ENCODE measurements at places on chromosomes 1 and 21.

- DNase-seq: no peak
Measured at GRCh38 chr1:203451836-203452784, 23.5 kb upstream of the PRELP start.

GRCh38 chr1:26375081-26375480, 2.5 kb upstream of the ZNF683 start:
- no peak for DNase-seq

DNA sequence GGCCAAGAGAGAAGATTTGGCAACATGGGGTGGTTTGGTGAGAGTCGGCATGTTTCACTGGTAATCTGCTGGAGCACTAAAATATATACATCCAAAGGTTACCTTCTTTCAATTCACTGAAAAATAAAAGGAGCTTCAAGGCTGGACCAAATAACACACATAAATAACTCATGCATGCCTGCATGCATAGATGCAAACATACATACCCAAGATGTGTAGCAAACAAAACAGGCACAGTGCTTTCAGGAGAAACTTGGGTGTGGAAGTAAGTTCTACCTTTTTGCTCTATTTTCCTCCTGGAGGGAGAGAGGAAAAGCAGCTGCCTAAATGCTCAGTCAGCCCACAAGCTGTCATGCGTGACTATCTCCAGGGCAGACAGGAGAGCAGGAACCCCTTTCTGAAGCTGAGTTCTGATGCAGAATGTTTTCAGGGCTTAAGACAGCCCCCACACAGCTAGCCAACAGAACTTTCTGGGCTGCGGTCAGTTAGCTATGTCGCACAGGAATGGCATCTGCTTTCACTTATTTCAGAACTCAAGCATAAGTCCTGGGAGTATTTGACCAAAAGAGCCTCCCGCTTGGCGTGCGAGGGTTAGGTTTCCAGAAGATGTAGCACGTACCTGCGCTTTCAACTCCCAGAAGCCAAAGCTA, 166.2 kb downstream of the TOMM20 start:
- peak; percentile 84 for DNase-seq

DNA sequence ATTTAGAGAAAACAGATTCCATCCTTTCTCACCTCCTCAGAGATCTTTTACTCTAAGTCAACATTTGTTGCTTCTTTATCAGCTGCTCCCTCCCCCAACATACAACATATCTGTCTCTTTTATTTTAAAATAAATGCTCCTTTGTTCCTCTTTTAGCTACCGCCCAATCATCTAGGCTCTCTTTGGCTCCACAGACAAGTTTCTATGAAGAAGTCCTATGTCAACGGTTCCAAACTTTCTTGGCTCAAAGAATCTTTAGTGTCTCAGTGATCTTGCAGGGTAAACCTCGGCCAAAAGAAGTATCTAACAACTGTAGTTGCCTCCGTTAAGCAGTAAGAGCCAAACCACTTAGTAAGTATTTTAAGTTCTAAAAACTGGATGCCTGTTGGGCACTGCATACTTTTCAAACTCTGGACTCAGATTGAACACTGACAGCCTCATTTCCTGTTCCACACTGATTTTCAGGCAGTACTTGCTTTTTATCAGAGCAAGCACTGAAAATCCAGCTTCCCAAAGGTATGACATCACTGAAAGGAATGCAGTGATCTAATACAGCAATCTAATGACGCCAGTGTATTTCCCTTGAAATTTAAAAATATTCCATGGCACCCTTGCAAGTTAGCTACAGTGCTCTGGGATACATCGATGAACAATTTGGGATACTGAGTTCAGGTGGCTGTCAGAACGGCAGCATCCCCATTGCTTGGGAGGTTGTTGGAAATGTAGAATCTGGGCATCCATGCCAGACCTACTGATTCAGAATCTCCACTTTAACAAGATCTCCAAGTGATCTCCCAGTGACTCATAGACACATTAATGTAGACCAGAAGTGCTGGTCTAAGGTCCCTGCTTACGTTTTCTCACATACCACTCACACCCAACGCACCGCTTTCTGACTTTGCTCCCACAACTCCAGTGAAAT, 26.8 kb downstream of the EGLN1 start:
- no peak for DNase-seq

- DNase-seq: no peak
Measured at GRCh38 chr1:162365284-162366020, 11.2 kb downstream of the SPATA46 start.

DNA sequence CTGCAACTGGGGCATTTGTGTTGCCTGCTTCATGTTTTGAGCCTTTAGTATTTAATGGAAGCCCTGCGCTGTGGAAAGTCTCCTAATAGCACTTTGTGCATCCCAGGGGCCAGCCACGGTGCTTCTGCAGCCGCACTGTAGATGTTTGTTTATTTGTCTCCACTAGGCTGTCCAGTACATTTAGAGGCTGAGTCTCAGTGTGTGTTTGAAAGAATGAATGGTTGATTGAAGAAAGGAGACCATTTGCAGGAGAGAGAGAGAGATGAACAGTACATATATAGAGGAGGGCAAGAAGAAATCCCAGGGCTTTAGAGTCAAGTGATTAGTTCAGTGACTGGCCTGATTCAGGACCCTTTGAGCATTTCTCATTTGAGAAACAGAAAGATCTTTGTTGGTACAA, 33.9 kb downstream of the MPZL1 start:
- DNase-seq: no peak

GRCh38 chr1:230165536-230165935, 98.5 kb downstream of the GALNT2 start:
- DNase-seq: no peak

DNA sequence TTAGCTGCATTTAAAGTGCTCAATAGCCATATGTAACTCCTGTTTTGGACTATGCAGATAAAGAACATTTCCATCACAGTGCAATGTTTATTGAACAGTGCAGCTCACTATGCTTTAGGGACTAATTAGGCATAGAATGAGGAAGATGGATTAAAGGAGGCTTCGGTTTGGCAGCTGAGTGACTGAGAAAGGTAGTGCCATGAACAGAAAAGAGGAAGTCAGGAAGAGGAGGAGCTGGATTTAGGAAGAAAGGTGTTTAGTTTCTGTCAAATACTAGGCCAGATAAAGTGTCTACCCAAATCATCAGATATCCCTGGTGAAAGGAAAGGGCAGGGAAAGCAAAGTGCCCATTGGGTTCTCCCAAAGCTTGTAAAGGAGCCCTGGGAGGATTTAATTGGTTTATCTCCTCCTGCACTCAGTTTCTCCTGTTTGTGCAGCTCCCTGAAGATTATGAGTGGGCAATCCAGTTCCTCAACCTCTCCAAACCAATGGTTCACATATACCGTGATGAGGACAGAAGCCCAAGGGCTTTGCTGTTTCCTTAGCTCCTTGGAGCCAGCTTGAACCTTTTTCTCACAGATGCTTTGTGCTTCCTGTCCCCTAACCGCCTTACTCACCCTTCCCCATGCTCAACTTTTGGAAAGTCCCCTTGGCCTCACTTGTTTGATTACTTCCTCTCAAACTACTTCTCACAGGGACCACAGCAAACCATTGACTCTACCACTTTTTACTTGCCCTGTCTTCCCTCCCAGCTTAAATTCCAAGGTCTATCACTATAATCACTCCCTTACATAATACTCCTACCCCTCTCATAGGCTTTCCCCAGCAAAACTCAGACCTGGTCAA, 3.5 kb upstream of the RAP1A start:
- DNase-seq: no peak

DNA sequence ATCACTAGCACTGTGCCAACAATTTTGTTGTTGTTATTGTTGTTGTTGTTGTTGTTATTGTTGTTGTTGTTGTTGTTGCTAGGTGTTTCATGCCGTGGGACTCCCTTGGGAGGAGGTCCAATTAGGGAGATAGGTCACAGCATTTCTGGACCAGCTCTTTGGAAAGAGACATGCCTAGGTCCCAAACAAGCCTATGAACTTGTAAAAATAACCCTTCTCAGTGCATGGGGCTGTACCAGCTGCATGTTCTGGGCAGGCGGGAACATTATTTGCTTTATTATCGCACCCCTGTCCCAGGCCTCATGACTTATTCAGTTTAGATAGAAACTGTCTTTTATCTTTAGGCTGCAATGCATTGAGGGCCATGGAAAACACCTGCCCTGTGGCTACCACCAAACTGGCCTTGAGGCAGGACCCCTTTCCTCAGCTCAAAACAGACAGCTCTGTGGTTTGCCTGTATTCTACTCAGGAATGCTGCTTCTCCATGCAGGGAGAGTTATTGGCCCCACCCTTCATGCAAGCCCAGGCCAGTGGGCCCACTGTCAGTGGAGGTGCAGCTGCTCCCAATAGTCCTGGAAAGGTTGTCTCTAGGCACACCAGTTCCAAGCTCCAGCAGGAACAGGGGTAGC, 386.5 kb upstream of the BRINP3 start:
- no peak for DNase-seq

DNA sequence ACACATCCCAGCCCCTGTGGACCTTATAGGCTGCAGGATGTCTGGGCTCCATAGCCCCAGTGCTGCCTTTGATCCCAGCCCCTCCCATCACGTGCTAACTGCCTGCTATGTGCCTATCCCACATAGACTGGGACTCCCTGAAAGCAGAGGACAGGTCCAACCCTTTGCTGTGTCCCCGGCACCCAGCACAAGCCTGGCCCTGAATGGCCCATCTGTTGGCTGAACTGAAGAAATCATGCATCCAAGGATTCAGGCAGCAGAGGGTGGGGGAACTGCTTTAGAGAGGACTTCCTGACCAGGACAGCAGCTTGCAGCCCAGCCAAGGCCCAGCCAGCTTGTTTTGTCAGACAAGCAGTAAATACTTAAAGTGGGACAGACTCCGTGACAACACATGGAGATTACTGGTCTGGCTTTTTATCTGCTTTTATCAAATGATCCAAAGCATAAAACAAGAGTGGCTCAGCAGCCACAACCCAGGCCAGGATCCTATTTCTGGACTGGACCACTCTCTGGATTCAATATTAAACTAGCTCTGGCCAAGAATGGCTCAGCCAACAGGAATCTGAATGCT, 69.3 kb downstream of the GLIS1 start:
- peak; percentile 15 for DNase-seq

- no peak for DNase-seq
Measured at GRCh38 chr1:105894006-105894405, 1162.5 kb upstream of the PRMT6 start.

- DNase-seq: no peak
Measured at GRCh38 chr1:27593678-27594563, 10.0 kb downstream of the AHDC1 start.

GRCh38 chr1:24302209-24302611, 16.9 kb upstream of the GRHL3 start:
- no peak for DNase-seq

- no peak for DNase-seq
Measured at GRCh38 chr1:233714631-233715217, 100.8 kb downstream of the KCNK1 start.

DNA sequence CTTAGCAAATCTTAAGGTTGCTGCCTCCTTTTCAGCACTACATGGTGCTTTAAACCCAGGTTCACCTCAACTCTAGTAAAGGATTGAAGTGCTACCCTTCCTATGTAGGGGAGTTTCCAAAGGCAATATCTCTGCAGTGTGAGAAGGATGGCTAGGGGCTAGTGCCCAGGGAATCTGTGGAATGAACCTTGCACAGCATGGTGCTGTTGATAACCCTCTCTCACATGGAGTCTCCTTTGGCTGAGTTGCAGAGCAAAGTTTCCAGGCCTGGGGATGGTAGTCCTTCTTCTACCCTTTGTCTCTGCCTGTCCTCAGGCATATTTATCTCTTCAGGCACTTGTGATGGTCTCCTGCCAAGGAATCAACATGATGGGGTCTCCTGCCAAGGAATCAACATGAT, 59.4 kb downstream of the AXDND1 start:
- DNase-seq: no peak

- DNase-seq: no peak
Measured at GRCh38 chr1:110783292-110783918, 89.5 kb upstream of the CD53 start.

DNA sequence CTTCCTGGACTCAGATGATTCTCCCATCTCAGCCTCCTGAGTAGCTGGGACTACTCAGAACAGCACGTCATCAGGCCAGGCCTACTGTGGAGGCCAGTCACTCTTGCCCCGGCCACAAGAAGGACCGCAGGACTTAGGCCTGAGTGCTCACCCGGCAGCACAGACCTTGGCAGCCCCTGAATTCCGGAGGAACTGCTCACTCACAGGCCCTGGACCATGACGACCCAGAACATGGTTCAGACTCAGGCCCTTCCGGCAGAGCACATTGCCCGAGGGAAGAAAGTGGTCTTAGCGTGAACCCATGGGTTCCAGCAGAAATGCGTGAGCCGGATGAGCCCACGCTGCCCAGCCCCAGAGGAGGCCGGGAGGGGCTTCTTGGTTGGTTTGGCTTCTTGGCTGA, 177.3 kb upstream of the TMEM51 start:
- no peak for DNase-seq

DNA sequence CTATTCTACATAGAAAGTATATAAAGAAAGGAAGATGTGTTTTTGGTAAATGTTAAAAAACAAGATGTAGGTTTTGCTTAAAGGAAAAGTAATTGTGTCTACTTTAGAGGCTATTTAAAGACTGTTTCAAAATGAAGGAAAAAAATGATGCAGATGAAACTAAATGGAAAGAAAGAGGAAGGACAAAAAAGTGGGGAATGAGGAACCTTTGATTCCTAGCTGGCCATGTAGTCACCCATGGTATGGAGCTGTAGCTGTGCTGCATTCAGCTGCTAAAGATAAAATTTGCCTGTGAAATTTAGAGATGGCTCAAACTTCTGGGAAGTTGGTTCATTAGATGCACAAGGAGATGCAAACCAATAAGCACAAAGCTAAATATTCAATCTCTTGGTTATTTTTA, 86.8 kb upstream of the SERBP1 start:
- no peak for DNase-seq

- no peak for DNase-seq
Measured at GRCh38 chr1:75129983-75130789, 4.0 kb upstream of the LHX8 start.

DNA sequence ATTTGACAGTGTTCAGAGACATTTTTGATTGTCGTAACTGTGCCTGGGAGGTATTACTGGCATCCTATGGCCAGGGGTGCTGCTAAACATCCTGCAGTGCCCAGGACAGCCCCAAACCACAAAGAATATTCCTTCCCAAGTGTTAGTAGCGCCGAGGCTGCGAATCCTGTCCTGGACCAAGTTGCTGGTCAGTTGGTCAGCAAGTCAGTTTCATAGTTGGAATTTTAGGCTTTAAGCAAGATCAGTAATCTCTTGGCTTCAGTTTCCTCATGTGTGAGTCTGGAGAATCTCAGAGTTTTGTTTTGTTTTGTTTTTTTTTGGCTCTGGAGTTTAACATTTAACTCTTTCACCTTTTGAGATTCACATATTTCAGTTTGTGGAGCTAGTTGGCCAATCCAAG, 65.0 kb downstream of the MTR start:
- DNase-seq: no peak

Measured in left hindlimb (tissue), 1 donor.